ENCODE measurements at places on chromosomes 5 and 9. TPM values are rescaled to one million over a fixed set of nuclear protein-coding genes. Genes with fewer than 3 reads are reported as not detected.

Gene MARCHF3
- total RNA-seq: 29.4 TPM

Gene OLFM1
- total RNA-seq: 4.7 TPM

Gene BNC2
- total RNA-seq: 8.9 TPM

Gene EDIL3
- total RNA-seq: 0.44 TPM
